Small intestine (tissue), 16 donors: ENCODE measurements at places on chromosomes 1 and 21. TPM values are rescaled to one million over a fixed set of nuclear protein-coding genes. Genes with fewer than 3 reads are reported as not detected.

DNA sequence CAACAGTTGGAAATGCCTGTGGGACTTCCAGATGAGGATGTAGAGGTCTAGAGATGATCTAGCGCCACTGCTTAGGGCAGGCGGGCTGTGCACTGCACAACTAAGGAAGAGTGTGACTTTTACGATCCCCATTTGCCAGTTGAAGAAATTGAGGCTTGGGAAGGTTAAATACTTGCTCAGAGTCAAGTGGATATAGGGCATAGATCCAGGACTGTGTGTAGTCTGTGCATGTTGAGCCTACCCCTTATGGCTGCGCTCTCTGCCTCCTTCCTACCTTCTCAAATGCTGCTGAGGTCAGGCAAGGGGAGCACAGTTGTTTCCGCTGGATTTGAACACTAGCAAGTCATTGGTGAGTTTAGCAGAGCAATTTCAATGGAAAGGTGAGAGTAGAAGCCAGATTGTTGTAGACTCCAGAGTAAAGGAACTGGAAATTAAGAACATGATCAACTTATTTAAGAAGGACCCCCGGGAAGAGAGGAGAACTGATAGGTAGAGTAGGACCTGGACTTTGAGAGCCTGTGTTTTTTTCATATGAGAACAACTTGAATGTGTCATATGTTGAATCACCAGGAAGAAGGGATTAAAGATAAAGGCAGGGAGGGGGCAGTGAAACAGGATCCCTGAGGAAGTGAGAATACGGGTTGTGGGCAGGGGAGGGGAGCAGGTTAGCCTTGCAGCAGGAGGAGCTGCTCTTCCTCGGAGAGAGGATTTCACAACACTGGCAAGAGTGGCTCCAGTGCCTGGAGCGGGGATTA lies 2.7 kb downstream of the CAPN2 start:
- peak; percentile 74 for DNase-seq

GRCh38 chr1:87760654-87761053 lies 432.0 kb downstream of the LMO4 start:
- DNase-seq: no peak

DNA sequence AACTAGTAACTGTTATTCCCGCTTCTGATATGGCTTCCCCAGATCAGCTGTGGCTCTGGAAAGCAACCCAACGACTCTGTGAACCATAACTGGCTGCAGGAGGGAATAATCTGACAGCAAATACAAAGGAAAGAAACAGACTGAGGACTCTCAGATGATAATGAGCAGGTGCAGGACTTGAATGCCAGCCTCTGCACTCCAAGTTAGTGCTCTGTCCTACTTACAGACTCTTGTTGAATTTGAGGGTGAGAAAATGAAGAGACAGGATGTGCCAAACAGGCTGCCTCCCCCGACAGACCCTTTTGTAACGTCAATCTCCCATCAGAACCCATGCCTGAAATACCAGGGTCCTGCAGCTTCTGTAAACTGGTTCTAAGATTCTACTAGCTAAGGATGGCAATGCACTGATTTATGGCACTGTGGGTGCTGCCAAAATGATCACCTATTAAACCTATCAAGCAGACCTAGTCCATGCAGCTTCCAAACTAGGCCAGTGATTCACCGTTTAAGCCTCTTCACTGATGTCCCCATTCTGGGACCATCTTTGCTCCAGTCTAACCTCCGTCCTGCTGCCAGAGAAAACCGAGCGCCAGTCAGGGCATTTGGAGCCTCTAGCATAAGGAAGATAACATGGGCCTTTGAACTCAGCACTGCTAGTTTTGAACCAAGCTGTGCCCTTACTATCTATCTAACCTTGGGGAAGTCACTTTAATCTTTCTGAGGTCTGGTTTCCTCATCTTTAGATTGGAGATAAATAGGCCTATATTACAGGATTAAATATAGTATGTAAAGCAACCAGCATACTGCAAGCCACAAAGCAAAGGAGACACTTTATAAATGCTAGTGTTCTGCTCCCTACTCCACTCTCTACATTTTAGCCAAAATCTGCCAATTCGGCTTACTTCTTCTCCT lies 4.8 kb downstream of the MKNK1 start:
- no peak for DNase-seq

The FAM131C gene
- 0.21 TPM for polyA plus RNA-seq

The BRINP3 gene
- 61.2 TPM for polyA plus RNA-seq

The MYBPH gene
- polyA plus RNA-seq: not detected
